ENCODE measurements at places on chromosomes 13 and 19.

GRCh38 chr19:55027472-55028337 is 10.4 kb downstream of the GP6 start:
- DNase-seq: no peak

- no peak for DNase-seq
Observed at GRCh38 chr19:903266-903797, 9.7 kb downstream of the R3HDM4 start.

DNA sequence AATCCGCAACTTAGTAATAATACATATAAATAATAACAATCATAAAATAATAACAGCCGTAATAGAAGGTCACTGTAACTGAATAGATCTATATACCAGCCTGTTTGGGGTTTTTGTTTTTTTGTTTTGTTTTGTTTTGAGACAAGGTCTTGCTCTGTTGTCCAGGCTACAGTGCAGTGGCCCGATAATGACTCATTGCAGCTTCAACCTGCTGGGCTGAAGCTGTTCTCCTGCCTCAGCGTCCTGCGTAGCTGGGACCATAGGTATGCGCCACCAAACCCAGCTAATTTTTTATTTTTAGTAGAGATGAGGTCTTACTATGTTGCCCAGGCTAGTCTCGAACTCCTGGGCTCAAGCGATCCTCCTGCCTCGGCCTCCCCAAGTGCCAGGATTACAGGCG is 950 bp downstream of the IGSF23 start:
- DNase-seq: no peak

GRCh38 chr19:1028062-1028926 is 1.9 kb downstream of the CNN2 start:
- DNase-seq: peak; percentile 73

- no peak for DNase-seq
Observed at GRCh38 chr19:28691683-28692082, 521.3 kb downstream of the UQCRFS1 start.

DNA sequence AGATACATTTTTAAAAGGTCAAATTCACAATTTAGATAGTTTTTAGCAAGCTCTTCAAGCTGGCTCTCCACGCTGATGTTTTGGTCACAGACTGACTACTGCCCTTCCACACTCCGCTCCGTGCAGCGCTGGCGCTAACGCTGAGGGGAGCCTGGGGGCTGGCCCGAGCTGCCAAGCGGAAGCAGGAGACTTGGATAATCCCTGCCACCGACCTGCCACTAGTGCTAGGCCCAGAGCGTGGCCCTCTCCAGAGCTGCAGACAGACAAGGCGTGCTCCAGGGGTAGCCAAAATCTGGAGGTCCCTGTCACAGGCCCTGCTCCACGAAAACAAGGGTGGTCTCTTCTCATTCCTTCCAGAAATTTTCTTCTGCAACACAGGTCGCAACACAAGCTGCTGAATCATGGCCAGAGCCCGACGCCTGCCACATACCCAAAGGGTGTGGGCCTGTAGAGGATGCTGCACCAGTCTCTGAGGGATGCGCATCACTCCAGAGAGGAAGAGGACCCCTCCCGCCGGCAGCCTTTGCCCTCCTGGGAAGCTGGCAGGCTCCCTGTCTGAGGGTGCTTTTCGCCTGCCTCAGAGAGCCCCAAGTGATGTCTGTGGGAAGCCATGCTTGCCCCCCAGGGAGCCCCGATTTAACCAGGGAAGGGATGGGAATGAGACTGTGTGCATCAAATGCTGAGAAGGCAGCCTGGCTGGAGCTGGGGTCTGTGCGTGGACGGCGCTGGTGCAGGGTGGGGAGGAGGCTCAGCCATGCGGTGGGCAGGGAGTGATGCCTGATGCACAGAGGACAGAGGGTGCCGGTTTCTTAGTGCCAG is 21.6 kb downstream of the CAPS start:
- DNase-seq: no peak

DNA sequence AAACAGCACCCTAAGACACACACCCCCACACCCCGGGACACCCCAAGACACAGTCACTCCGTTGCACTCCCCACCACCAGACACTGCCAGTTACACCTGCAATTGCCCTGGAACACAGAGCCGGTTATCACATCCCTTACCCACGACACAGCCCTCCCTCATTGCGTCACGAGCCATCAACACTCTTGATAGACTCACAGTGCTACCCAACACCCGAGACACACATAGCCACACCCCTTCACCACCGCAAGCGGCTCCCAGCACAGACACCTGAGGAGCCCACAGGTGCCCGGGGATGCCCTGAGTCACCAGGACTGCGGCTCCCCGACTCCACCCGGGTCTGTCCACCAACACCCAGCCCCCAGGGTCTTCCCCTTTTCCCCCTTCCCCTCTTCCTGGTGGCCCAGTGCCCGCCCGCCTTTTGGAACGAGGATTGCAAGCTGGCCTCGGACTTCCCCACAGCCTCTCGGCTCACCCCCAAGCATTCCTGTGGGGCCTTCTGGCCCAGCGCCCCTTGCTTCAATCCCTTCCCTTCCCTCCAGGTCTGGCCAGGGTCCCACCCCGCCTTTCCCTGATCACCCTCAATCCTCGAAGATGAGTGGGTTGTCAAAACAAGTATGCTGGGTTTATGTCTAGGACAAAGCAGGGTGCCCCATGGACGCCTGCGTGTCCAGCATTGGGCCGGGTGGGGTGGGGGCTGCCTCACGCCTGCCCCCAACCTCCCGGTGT is 1.7 kb upstream of the PTGER1 start:
- DNase-seq: peak; percentile 46

- peak; percentile 71 for DNase-seq
Observed at GRCh38 chr19:570937-571565, 1.3 kb upstream of the BSG start.

DNA sequence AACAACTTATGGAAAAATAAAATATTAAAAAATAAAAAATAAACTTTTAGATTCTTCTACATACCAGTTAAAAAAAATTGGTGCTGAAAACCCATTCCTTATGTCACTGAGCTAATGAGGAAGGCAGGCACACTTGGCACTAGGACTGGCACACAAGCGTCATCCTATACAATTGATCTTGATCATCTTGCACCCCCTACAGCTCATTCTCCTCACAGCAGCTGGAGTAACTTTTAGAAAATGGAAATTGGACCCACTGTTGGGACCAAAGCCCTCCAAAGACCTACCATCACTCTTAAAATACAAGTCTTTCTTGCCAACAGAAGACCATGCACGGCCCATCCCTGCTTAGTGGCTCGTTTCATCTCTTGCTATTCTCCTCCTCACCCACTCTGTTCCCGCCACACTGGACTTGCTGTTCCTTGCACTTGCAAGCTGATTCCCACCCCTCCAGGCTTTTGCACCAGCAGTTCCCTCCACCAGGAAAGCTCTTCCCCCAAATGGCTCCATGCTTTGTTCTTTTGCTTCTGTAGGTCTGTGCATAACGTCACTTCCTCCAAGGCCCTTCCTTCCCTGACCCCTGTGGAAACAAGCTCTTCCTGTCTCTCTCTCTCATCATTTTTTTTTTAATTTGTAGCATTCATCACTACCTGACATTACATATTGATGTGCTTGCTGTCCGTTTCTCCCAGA is 11.6 kb downstream of the CTU1 start:
- no peak for DNase-seq

DNA sequence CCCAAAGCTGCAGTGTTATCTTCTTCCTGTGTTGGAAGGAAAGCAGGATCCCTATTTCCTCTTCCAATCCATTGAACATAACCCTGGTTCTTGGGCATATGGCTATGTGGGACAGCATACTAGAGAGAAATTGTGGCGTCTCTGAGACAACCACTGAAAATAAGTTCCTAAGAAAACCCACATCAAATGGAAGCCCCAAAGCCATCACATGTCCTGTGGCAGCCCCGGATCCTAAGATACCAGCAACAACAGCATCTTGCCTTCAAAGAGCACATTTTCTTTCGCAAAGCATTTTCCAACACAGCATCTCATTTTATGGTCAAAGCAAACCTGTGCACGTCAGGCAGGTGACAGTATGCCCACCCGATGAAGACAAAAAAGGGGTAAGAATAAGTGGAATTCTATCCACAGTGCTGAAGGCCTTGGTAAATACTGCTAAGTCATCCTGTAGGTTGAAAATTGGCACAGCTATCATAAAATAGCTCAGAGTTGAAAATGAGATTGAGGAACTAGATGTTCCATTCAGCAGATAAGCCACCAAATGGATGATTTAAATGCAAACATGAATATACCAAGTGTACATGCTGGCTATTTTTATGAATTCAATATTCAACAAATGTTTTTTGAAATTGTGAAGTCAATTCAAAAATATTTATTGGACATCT is 232.2 kb downstream of the DLEU7 start:
- peak; percentile 42 for DNase-seq

- no peak for DNase-seq
Observed at GRCh38 chr19:16739546-16739945, 19.9 kb downstream of the NWD1 start.

- no peak for DNase-seq
Observed at GRCh38 chr13:70814684-70815083, 706.4 kb upstream of the KLHL1 start.

DNA sequence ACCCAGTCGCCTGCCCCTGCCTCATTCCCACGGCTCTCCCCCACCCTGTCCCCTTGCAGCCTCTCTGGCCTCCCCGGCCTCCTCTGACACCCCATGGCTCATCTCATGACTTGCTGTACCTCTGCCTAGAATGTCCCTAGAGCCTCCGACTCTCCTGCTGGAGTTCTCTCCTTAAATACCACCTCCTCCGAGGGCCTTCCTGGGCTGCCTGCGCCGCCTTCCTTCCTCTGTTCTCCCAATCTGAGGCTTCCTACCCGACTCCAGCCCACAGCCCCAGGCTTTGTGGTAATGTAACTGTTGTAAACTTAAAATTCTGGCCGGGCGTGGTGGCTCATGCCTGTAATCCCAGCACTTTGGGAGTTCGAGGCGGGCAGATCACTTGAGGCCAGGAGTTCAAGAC is 27.7 kb downstream of the GPR42 start:
- DNase-seq: no peak

DNA sequence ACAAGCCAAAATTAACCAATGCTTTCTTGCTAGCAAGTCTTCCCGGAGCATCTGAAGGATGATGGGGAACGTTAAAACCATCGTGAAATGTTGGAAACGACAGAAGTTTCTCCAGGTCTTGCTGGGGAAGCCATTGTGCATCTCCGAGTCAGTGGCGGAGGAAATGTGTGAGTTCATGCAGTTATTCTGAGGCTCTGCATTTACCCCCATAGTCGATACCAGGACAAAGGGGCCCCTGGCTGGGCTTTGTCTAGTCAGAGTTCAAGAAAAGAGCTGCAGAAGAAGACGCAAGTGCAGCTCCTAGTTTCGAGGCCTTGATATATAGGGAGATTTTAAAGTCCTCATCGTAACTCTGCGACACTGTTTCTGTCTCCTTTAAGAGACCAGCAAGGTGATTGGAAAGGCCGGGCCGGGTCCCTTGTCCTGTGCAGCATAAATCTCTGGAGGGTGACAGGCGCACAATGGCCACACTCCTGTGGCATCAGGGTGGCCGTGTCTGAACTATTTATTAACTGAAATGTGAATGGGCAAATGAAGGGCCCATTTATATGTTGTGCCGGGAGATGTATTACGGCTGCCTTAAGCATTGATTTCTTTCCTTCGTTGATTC is 172.0 kb downstream of the TEX29 start:
- DNase-seq: no peak

- no peak for DNase-seq
Observed at GRCh38 chr19:38483016-38483630, 49.6 kb downstream of the RYR1 start.

GRCh38 chr13:39498471-39499114 is 104.4 kb downstream of the LHFPL6 start:
- DNase-seq: no peak

- DNase-seq: no peak
Observed at GRCh38 chr19:415292-415691, 6.3 kb upstream of the C2CD4C start.

DNA sequence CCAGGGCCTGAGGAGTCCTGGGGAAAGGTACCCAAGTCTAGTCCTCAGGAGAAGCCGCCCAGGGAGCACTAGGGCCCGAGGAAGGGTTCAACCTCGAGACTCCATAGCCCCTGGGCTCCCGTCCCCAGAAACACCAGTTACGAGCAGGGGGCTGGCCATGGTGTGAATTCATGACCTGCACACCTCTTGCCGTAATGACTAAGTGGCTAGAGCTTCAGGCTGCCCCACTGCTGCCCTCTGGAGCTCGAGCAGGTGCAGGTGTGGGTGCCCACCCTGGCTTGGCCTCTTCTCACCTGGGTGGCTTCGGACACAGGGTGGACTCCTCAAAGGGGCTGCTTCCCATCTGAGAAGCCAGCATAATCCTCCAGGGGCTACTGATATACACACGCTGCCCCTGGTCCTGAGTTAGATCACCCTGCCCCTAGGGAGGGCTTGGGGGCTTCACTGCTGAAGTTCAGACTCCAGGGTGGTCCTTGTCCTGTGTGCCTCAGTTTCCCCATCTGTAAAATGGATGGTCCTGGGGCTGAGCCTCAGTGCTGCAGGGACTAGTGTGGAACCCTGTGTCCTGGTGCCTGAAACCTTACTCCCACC is 13.6 kb downstream of the SPC24 start:
- DNase-seq: no peak
